ENCODE measurements at places on chromosomes 16 and 17.

DNA sequence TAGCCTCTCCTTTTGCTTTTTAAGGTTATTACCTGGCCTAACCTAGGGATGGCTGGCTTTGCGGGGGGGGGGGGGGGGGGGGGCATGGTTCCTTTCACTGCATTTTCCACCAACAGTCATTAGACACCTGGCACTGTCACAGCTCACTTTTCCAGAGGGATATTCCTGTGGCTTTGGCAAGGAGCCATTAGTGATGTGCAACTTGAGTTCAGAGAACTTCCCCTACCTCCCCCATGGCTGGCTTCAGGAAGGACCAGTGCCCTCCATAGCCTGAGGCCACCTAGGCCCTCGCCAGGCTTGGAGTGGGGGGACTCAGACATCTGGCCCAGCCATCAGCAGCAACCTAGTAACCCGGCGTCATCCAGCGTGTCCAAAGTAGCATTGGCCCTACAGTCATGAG lies 234.6 kb downstream of the CPPED1 start:
- no peak for DNase-seq

DNA sequence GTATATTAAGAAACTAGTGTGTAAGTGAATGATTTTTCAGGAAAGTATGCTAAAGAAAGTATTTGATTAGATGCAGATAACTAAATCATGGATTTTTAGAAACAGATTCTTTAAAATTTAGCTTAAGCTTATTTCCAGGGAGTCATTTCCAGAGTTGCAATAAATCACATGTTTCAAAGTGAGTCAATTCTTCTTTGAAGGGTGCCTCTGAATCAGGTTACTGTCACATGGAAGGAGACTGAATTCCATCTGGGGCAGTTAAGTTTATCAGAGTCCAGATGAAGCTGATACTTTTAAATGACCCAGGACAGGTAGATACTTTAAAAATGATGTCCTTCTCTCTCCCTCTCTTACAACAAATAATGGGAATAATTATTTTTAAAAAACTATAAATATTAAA lies 5.0 kb downstream of the MFSD11 start:
- DNase-seq, result no peak

GRCh38 chr16:12679660-12680272 lies 123.9 kb downstream of the CPPED1 start:
- DNase-seq, result no peak

DNA sequence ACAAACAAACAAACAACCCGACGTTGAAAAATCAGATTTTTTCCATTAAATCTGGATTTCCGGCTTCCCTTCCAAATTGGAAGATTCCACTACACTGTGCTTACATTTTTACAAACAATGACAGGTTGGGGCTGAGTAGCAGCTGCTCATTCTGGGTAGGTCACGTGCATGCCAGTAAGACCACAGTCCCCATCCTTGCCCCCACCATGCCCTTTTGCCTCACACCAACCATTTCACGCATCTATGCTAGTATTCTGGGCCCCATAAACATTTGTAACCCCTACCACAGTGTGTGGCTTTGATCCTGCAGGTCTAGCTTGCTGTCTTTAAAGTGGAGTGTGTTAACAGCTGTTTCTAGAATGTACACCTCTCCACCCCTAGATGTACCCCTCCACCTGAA lies 366.1 kb downstream of the XYLT1 start:
- no peak for DNase-seq

DNA sequence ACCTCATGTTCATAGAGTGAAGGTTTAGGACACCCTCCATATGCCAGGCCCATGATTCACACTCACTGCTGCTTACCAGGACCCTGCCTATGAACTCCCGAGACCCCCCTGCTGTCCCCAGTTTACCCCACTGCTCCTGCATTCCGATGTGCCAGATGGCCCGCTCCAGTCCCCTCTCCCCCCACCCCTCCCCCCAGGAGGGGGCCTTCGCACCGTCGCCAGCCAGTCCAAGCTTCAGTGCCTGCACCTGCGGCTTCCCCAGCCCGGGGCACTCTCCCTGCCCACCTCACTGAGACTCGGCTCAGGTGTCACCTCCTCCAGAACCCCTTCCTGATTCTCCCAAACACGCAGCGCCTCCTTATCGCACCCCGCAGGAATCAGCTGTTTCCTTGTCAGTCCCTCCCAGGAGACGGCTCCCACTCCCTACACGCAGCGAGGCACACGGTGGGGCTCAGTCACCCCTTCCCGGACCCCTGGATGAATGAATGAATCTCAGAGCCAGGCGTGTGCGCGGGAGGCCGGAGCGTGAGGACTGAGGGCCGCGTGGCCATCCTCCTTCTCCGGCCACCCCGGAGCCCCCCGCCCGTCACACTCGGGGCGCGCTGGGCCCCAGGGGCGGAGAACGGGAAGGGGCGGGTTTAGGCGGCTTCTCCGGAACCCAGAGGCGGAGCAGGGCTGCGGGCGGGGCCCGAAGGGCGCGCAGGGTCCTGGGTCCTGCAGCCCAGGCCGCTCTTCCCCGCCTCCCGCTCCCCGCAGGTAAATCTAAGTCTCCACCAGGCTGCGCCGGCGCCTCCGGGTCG lies 1.6 kb downstream of the MYO1C start:
- peak; percentile 48 for DNase-seq

DNA sequence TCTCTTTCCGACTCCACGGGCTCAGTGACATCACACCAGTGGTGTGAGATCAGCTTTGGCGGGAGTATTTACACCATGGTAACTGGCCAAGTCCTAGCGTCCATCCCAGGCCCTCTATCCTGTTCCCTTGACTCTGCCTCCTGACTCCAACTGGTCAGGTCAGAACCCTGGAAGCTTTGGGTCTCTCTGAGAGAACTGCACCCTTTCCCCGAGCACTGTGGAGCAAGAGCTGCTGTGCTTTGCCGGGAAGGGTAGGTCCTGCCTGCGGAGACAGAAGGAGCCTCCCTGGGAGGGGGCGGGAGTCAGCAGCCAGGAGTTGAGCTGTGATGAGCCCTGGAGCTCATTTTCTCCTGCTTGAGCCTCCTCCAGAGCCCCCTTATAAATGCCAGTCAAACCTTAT lies 212.1 kb upstream of the TNRC6C start:
- DNase-seq, result no peak

DNA sequence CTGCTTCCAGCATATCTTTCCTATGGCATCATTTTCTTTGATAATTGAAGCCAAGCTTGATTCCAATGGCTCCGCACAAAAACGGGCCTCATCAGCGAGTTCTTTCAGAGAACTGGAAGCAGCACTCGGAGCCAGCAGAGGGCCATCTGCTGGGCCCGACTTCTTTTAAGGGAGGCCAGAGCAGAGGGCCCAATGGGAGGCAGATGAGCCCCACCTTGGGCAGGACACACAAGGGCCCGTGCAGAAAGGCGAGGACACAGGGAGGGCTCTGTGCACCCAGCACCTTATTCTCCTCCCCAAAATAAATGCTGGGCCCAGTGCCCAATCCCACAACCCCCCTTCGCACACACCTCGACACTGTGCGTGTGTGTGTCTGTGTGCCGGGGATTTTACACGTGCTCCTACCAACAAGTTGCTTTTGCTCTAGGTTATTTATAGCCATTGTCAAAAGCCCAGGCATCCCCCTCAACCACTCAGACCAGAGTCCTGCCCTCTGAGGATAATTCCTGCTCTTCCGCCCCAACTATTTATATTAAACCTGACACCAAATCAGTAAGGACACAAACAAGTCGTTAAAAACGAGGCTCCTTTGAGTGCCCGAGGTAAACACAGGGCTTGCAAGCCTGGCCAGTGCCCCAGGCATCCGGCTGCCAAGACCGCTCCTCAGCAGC lies 6.8 kb downstream of the AXIN2 start:
- no peak for DNase-seq

DNA sequence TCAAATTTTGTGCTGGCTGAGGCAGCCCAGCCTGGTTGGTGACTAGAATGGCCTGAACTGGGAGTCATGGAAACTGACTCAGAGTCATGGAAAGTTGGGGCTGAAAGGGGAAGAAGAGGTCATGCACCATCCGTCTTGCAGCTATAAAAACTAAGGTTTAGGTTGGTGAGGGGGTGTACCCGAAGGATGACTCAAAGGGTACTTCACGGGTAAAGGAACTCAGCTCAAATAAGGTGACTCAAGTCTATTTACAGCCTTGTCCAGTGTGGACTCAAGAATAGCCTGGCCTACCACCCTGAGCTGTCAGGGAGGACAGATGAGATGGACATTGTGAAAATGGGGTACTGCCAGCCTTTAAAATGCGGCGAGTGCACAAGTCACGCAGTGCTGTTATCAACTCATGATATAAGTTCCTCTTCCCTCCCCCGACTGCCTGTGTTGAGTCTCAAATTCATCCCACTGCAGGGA lies 18.6 kb downstream of the CD300LB start:
- no peak for DNase-seq

DNA sequence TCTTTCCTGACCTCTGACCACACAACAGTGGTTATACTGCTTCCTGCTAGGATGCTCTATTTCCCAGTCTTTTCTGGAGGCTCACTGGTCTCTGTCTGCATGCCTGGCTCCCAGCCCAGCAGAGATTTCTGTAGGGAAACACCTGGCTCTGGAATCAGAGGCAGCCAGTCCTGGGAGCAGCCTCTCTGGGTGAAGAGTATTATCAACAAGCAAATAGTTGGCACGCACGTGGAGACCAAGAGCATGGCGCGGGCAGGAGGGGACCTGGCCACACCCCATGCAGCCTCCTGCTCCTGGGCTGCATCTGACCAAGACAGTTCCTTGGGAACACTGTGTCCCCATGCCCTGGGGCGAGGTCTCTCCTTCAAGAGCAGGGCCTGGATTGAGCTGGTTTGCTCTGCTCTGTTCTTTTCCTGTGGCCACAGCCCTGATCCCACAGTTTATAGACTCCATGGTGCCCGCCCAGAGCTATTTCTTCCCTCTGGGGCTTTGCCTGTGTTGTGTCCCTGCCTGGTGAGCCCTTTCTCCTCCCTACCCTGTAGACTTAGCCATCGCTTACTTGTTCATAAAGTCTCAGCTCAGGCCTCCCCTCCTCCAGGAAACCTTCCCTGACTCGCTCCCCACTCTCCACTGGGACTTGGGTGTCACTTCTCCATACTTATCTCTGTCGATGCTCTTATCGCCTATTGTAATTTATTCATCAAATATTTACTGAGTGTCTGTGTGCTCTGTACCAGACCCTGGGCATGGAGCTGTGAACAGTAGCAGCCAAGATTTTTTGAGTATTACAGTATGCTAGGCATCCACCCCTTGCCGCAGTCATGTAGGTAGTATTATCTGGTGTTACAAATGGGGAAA lies 60.6 kb downstream of the SCNN1B start:
- DNase-seq, result no peak

- peak; percentile 56 for DNase-seq
Observed at GRCh38 chr17:74864866-74865395, 5.2 kb upstream of the GRIN2C start.

DNA sequence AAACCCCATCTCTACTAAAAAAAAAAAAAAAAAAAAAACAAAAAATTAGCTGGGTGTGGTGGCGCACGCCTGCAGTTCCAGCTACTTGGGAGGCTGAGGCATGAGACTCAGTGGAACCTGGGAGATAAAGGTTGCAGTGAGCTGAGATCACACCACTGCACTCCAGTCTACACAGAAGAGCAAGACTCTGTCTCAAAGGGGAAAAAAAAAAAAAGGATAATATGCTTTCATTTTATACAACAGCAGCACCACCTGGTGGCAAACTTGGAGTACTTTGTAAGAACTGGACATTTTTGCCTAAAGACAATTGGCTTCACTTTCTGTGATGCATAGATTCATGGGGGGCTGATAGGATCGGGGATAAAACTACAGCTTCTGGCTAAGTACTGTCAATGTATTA lies 8.5 kb downstream of the CHTF8 start:
- no peak for DNase-seq

DNA sequence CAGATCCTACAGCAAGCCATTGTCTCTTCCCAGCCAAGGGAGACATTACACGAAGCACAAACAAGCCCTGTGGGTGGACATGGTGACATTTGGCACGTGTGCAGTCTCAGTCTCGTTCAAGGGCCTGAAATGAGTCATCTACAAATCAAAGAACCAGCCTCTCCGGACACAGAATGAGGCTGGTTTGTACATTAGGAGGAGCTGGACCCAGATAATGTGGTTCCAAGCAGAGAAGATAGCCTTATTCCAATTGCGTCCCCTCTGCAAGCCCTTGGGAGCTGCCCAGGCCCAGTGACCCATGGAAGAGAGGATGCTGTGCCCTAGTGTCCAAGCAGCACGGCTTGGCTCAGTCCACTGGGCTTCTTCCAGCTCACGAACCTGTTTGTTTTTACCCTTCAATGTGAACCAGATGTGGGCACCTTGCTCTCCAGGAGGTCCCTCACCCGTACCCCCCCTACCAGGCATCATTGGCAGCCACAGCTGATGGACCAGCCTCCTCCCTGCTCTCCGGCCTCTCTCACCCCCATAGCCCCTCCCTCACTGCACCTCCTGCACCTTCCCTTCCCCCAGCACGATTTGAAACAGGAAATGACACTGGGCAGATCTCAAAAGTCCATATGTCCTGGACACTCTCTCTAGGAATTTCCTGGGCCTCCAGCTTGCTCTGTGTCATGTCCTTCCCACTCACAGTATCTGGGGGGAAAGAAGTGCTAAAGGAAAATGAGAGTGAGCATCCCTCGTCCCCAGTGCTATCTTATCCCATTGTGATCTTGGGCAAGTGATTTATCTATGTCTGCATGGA lies 26.2 kb downstream of the KPNA2 start:
- DNase-seq, result no peak

- DNase-seq, result no peak
Observed at GRCh38 chr16:57473176-57473840, 10.8 kb downstream of the POLR2C start.

- no peak for DNase-seq
Observed at GRCh38 chr17:65914784-65915342, 277.1 kb downstream of the CEP112 start.

DNA sequence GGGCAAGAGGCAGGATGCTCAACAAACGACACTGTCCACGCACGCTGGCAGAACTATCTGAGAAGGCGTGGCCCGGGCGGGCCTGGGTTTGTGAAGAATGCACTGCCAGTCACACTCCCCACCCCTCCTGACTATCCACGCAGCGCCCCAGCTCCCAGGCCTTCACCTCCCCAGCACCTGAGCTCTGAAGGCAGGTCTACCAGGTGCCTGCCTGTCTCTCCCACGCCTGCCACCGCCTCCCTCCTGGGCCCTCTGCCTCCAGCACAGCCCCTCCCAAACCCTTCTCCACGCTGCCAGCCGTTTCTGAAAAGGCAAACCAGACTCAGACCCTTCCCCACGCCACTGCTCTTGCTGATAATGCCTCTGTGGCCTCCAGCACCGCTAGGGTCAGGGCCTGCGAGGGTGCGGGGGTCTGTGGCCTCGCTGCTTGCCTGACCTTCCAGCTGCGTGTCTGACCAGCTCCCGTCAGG lies 11.6 kb downstream of the MYBBP1A start:
- DNase-seq, result no peak

GRCh38 chr17:14156689-14157088 lies 80.0 kb downstream of the CDRT15 start:
- no peak for DNase-seq

DNA sequence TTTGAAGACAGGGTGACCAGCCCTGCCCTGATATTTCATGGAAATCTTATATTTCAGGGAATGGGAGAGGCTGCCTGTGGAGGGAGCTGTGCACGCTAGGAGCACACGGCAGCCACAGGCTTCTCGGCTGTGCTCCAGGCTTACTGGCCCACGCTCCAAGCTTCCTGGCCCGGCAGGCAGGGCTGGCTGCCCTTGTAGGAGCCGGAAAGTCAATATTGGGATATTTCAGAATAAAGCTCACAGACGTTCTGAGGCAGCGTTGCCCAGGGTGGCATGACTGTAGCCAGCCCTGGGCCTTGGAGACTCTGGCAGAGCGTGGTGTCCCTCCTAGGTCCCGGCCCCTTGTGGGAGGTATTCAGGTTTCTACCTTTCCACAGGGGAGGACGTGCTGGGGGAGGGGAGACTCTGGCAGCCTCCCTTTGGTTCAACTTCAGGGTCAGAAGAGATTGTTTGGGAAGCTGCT lies 95.6 kb downstream of the NPIPB11 start:
- DNase-seq, result no peak

- no peak for DNase-seq
Observed at GRCh38 chr16:81875461-81875860, 96.4 kb downstream of the PLCG2 start.
